Posterior vena cava (tissue), 2 donors: ENCODE measurements at places on chromosomes 3 and 15.
A peak's percentile ranks its signal among the peaks of the same experiment; 100 is the strongest.

DNA sequence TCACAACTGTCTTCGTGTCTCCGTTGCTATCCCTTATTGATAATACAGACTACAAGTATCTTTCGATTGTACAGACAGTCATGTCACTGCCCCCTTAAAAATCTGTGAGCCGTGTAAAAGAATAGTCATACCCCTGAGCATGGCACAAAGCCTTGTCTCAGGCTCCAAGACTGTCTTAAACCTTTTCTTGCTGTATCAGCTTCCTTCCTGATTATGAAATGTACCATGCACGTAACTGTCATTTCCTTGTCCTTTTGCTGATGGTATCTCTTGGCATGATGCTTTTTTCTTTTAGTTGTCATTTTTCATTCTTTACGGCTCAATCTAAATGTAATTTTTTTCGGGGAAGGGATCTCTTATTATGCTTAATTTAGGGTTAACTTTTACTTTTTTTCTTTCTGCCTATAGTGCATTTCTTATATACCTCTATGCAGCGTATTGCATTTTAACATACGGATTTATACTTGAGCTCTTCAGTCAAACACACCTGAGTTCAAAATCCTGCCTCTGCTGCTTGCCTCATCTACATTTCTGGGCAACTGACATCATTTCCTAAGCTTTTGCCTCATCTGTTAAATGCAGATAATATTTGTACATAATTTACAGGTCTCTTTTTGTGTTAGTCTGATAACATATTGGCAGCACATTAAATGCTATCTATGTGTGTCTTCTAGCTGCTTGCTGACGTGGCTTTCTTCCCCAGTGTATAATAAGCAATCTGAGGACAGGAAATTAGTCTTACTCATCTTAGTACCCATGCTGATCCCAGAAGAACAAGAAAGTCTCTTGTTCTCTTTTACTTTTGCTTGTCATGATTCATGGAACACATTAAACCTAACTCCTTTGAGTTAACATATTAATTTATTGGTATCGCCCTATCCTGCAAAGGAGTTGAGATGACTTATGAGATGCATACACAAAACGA is 57.3 kb downstream of the ROBO2 start:
- DNase-seq: no peak

GRCh38 chr15:39361497-39361896 is 219.4 kb upstream of the THBS1 start:
- DNase-seq: no peak

DNA sequence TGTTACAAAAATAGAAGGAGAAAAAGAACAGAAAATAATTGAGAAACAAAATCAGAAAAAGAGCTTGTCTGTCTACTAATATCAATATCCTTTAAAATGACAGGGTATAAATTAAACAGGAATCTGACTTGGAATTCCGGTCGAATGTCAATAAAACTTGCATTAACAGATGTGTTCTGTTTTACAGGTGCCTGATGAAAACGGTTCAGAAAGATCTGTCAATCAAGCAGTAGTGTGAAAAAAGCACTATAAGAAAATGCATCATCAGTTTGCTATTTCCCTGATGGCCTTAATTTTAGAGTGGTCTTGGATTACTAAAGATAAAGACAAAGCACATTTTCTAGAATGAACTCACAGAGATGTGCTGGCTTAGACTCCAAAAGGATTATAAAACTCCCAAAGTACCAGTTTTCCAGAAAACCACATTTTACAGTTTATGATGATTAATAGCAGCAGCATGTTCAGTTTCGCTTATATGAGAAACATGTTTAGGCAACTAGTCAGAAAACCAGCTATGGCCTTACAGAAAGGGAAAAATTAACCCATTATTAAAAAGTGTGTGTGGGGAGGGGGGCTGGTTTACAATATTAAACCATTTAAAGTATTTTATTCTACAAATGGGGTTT is 8.2 kb upstream of the C3orf38 start:
- no peak for DNase-seq

GRCh38 chr3:194494951-194495374 is 8.2 kb upstream of the ATP13A3 start:
- DNase-seq: no peak

- no peak for DNase-seq
Measured at GRCh38 chr3:171165983-171166382, 139.5 kb upstream of the SLC2A2 start.

DNA sequence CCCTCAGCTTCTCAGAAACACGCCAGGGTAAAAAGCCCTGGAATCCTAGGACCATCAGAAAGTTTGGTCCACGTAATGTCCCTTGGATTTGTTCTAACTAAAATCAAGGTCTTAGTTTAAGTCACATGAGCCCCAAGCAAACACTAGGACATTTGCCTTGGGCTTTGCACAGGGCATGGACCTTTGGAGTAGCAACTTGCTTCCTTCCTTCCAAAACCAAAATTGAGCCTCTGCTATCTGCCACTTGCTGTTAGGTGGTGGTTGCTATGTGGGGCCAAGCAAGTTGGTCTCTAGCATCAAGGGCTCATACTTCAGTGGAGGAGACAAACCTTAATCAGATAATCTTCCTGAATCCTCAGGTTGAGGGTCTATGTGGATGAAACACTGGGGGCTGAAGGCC is 4.0 kb upstream of the DAG1 start:
- DNase-seq: no peak

GRCh38 chr3:139281522-139282196 is 62.2 kb upstream of the MRPS22 start:
- peak; percentile 62 for DNase-seq

- peak; percentile 85 for DNase-seq
Measured at GRCh38 chr3:194206320-194206719, 70.4 kb downstream of the HES1 start.

DNA sequence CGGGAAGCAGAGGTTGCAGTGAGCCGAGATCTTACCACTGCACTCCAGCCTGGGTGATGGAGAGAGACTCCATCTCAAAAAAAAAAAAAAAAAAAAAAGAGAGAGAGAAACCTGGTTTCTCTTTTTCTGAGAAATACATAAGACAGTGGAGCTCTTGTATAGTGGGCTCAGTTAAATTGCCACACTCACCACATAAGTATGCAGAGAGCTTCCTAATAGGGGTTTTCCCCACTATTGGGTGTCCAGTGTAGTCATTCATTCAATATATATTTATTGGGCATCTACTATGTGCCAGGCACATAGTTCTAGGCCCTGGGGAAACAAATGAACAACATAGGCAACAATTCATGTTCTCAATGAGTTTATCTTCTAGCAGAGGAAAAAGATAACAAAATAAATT is 48.9 kb upstream of the FMN1 start:
- no peak for DNase-seq

GRCh38 chr3:41447701-41448100 is 248.4 kb downstream of the CTNNB1 start:
- no peak for DNase-seq

DNA sequence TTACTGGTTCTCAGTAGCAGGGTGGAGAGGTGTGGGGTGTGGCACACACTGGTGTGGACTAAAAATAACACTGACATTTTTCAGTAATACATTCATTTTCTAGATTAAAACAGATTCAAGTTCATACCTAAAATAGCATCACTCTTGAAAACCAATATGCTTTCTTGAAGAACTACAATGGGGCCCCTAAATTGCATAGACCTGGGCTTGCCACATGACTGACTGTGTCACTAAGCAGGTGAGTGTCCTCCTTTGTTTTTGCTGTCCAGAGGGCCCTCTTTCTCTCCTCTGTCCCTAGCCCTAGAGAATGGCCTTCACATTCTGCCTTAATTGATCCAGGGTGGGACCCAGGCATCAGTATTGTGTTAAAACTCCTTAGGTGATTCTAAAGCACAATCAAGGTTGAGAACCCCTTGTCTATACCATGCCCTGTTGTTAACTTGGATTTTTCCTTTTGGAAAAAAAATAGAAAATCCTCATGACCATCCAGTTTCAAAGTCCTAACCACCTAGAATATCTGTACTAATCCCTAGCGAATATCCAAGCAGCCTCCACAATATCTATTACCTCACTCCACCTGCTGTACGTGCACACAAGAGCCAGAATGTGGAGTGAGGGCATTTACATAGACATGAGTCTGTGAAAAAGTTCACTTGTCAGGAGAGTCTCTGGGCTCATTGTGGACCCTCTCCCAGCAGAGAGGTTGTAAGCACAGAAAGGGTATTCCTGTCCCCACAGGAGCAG is 18.7 kb upstream of the TMEM41A start:
- no peak for DNase-seq

DNA sequence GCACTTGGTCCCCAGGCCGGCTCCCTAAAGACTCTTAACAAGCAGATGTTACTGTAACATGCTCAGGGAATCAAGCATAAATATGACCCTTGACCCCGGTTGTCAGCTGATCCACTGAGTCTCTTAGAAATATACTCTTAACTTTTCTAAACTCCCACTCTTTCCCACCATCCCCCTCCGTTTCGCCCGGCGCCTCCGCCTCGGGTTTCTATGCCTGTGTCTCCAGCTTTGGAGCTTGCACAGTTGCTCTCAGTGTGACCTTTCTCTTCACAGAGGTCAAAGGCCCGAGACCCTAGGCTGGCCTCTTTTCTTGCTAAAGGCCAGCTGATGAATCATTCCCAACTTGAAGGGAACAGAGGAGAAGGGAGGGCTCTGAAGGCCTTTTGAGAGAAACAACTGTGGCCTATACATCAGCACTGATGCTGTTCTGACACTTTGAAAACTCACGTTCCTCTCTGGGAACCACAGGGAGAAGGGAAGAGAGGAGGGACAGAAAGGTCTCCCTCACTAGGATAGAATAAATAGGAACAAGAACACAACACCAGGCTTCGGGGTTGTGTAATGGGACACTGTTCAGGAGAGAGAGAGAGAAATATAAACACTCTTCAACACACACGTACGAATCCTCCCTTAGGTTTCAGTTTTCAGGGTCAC is 484.5 kb upstream of the NR2F2 start:
- peak; percentile 78 for DNase-seq
